Stimulated activated CD8-positive, alpha-beta memory T cell treated with anti-CD3 and anti-CD28 coated beads, Interleukin-2, amount 100 ng/mL, for 1 hour (primary cell): ENCODE measurements at places on chromosomes 5 and 9.

GRCh38 chr9:385818-386398 lies 171.2 kb downstream of the DOCK8 start:
- no peak for DNase-seq

GRCh38 chr9:130871395-130872062 lies 25.1 kb downstream of the QRFP start:
- DNase-seq, result no peak

GRCh38 chr5:97735209-97735608 lies 552.2 kb upstream of the RIOK2 start:
- DNase-seq, result no peak

GRCh38 chr9:4299005-4299795 lies 668 bp downstream of the GLIS3 start:
- DNase-seq, result no peak

GRCh38 chr5:136007271-136007670 lies 21.5 kb upstream of the TGFBI start:
- DNase-seq, result no peak

DNA sequence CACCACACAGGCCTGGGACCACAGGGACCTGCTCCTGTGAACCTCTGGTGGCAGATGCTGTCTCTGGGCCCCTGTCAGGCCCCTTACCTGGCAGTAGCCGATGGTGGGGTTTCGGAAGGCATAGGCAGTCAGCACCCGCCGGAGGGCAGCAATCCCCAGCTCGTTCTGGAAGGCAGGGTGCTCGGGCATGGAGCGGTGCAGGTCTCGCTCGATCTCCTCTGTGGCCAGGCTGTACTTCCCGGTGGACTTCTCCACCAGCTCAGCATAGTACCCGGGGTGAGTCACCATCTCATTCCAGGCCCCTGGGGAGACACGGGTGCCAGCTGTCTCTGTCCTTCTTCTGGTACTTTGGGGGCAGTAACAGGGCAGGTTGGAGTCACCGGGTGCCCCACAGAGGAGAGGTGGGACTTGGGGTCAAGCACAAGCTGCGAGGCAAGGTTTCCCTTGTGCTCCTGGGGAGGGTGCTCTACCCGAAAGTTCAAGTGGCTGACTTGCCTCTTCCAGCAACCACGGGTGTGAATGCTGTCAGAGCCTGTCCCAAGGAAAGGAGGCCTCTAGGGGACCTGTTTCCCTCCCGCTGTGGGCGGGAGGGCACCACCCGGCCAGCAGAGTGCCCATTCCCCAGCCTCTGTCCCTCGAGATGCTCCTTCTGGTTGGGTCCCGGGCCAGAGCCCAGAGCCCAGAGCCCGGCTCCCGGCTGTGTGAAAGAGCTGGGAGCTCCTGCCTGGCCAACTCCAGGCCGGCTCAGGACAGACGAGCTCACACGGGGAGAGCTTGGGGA lies 19.8 kb upstream of the MRNIP start:
- DNase-seq, result no peak

DNA sequence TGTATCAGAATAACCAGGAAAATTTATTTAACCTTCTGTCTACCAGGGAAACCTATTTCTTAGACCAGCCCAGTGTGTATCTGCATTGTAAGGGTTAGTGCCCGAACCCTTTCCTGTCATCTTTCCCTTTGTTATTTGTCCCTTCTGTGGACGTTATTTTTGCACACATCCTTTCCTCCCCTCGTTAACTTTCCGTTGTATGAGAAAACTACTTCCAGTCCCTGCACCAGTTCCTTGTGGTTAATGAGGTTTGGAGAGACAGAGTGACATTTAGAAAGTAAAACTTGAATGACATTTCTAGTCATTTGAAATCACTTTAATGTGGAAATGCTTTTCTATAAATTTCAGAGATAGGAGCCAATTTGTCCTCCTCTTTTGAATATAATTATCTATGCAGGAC lies 4.3 kb upstream of the IFNB1 start:
- no peak for DNase-seq

DNA sequence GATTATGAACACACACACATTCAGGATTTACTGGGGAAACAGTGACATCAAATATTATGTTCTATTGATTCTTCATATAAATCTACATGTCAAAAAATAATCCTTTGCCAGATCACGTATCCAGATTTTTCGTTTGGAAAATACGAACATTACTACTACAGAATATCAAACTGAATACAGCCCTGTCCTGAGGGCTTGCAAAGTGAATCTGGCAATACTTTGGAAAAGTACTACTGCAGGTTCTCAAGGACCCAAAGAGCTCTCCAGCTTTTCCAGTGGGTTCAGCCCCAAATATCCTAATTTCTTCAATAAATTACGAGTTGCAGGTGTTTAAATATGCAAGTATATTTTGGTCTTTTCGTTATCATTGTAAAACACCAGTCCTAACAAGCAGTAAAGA lies 411 bp upstream of the NDUFS4 start:
- DNase-seq, result no peak

- no peak for DNase-seq
Observed at GRCh38 chr5:40873286-40873880, 32.2 kb downstream of the CARD6 start.

DNA sequence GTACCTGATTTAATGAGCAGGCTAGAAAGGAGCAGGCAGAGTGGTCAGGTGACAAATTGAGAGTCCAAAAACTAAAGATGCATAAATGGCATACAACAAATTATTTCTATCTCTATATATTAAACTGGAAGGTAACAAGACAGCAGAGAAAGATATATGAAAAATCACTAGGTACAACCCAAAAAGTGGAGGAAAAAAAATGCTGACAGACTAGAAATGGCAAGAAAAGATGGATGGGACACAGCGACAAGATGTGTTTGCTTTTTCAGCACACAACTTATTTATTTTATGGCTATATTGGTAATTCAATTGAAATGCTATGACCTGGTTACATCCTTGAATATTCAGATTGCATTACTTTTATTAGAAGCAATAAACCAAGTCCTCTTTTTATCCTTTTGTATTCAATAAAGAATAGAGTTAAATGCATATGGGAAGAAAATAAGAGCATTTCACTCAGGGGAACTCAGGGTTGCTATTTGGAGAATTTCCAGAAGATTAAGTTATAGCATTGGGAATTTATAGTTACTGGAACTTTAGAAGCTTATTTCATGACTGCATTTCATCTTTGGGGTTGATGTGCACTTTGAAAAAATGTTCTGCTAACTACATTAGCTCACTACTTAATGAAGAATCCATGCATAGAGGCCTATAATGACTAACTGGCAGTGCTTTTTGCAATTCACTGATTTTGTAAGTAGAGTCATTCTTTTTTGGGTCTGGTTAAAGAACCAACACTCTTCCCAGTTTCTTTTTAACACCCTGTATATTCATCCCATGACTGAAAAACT lies 566.6 kb upstream of the TUSC1 start:
- DNase-seq, result no peak

DNA sequence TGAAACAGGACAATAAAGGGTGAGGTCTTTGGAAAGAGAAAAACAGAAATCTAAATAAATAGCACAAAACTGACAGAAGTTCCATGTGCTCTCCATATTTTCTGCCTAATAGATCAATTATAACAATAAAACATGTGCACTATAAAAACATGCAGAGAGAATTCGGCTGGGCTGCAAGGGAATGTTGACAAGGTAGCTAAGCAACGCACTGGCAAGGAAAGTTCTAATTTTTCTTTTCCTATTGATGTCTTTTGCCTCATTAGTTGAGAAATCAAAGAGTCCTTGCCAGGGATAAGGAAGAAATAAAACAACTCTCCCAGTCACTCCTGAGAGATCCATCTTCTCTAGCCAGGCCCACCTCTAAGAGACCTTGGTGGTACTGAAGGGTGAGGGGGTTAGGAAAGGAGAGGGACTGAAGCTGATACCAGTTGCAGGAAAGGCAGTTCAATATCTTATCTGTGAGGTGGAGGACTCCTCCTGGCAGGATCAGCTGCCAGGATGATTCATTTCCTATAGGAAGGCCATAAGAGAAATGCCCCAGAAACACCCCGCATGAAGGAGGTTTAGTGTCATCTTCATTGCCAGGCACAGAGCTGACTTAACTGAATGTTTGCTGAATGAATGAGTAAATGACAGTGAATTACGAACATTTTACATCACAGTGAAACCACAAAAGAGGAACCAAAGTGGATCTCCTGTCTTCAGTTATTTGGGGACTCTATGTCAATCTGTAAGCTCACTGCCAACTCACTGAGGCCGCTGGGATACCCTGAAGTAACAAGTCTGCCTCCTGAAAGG lies 63.7 kb upstream of the IFNK start:
- no peak for DNase-seq

- no peak for DNase-seq
Observed at GRCh38 chr9:35919212-35920008, 10.1 kb downstream of the SPAAR start.

- DNase-seq, result no peak
Observed at GRCh38 chr5:6713274-6714225, at the start of gene TENT4A. TENT4A (plus strand) TSS chr5:6713432; CDS start chr5:6713984, 552 bp downstream.

DNA sequence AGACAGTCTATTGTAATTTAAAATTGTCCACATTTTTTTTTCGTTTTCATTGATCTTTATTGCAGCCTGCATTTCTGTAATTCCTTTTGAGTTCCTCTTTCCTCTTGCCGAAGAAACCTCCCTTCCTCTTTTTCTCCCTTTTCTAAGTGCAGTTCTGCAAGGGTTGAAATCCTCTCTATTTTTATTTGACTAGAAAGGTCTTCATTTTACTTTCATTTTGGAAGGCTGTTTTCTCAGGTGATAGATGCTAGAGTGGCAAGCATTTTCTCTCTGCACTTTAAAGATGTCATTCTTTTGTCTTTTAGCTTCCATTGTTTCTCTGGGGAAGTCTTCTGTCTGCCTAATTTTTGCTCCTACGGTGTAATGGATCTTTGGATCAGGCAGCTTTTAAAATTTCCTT lies 248.5 kb downstream of the SMARCA2 start:
- DNase-seq, result no peak

DNA sequence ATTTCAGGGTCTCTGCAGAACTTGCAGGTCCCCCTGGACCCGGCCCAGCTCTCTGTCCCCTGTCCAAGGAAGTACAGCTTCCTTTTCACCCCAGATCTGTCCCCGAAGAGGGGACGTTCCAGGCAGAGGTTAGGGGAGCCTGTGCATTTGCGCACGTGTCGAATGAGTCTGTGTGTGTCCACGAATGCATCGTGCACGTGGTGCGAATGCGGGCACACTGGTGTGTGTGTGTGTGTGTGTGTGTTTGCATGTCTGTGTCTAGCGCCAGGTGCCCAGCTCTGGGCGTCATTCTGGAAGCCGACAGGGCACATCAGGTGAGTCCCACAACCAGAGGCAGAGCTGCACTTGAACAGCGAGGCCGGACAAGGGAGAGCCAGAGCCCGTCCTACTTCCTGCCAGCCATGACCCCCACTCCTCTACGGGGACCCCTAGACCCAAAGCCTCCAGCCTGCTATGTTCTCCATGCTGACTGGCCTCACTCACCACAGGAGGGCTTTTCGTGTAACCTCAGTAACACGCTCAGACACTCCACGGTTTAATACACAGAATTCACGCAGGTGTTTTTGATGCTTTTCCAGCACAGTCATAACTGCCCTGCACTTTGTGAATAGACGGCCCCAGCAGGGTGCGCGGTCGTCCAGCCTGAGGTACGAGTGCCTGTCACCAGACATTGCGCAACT lies 41.3 kb upstream of the CACNA1B start:
- DNase-seq, result no peak

DNA sequence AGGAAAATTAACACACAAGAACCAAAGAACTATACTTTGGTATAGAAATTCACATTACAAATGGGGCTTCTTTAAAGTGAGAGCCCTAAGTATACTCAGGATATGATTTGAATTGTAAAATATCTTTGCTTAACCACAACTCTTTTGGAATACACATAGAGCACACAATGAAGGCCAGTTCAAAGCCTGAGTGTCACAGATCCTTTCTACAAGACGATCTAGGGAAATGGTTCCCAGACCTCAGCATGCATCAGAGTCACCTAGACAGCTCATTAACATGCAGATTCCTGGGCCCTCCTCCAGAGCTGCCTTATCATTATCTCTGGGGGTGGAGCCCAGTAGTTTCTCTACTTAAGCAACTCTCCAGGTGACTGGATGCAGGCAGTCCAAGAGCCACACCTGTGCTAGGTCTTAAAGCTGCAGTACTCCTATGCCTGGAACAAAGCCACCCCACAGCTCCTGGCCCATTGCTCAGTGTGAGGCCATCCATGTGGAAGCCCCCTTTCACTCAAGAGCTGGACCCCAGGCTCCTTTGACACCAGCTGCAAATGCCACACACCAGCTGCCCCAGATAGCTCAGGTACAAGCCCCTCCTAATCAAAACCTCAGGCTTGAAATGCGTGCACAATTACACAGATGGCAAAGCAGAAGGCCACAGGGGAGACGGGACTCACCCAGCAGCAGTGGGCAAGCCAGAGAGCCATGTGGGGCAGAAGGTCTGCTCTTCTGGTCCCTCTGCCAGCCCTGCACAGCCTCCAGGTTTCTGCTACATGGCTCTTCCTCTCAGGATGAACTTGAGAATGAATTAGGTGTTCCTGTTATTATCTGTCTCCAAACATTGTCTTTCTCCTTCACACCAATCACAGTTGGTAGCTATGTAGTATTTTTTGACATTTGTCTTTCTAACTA lies 106.1 kb downstream of the SH3TC2 start:
- DNase-seq, result no peak

- no peak for DNase-seq
Observed at GRCh38 chr9:93308158-93308602, 124.2 kb downstream of the WNK2 start.

GRCh38 chr9:16459421-16460148 lies 410.9 kb downstream of the BNC2 start:
- no peak for DNase-seq

DNA sequence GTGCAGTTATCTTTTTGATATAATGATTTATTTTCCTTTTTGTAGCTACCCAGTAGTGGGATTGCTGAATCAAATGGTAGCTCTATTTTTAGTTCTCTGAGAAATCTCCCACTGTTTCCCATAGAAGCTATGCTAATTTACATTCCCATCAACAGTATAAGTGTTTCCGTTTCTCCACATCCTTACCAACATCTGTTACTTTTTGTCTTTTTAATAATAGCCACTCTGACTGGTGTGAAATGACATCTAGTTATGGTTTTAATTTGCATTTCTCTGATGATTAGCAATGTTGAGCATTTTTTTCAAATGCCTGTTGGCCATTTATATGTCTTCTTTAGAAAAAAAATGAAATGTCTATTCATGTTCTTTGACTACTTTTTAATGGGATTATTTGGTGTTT lies 94.7 kb downstream of the SERINC5 start:
- no peak for DNase-seq

GRCh38 chr9:68457803-68458202 lies 82.9 kb downstream of the TMEM252 start:
- no peak for DNase-seq

- no peak for DNase-seq
Observed at GRCh38 chr9:34431667-34432066, 26.7 kb downstream of the FAM219A start.

DNA sequence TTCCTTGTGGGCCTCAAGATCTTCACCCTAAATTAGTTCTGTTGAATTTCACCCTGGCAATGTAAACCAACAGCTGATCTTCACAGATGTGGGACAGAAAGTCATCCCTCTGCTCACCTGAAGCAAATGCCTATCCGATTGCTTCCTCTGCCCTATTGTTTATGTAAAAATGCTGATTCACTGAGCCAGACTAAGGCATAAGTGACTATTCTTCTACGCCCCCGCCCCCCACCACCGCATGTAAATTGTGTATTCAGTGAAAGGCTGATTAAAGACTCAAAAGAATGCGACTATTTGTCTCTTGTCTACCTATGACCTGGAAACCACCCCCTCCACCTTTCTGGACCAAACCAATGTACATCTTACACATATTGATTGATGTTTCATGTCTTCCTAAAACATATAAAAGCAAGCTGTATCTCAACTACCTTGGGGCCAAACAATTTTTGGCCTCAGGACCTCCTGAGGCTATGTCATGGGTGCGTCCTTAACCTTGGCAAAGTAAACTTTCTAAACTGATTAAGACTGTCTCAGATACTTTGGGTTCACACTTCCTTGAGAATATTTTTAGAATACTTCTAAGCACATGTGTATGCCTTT lies 129.7 kb upstream of the BOD1 start:
- no peak for DNase-seq
